MCF 10A (cell line): ENCODE measurements at places on chromosomes 13 and 19. TPM values are rescaled to one million over a fixed set of nuclear protein-coding genes. Genes with fewer than 3 reads are reported as not detected.

GRCh38 chr19:45419396-45419795 lies 4.3 kb downstream of the ERCC1 start:
- DNase-seq = no peak

GRCh38 chr13:45055902-45056648 lies 64.2 kb upstream of the GTF2F2 start:
- DNase-seq = peak; percentile 93

GRCh38 chr13:44904967-44905366 lies 84.3 kb downstream of the NUFIP1 start:
- DNase-seq = peak; percentile 38

DNA sequence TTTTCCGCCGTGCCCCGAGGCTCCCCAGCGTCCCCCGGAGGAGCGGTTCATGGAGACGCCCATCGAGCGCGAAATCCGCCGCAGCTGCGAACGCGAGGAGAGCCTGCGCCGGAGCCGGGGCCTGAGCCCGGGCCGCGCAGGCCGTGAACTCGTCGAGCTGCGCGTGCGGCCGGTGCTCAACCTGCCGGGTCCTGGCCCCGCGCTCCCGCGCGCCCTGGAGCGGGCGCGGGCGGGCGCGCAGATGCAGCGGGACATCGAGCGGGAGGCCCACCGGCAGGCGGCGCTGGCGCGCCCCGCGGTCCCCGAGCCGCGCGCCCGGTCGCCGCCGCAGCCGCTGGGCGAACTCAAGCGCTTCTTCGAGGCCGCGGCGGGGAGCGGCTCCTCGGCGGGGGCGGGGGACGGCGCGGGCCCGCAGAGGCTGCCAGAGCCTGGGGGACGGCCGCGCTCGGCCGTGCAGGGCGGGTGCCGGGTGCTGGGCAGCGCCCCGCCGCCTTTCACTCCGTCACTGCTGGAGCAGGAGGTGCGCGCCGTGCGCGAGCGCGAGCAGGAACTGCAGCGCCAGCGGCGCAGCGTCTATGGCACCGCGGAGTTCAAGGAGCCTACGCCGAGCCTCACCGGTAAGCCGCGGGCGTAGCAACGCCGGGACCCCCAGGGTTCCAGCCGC lies 807 bp downstream of the MISP3 start:
- peak; percentile 71 for DNase-seq

- DNase-seq = no peak
Measured at GRCh38 chr19:17491287-17491686, 20.2 kb upstream of the PGLS start.

GRCh38 chr13:33347861-33348260 lies 62.3 kb upstream of the STARD13 start:
- DNase-seq = no peak

DNA sequence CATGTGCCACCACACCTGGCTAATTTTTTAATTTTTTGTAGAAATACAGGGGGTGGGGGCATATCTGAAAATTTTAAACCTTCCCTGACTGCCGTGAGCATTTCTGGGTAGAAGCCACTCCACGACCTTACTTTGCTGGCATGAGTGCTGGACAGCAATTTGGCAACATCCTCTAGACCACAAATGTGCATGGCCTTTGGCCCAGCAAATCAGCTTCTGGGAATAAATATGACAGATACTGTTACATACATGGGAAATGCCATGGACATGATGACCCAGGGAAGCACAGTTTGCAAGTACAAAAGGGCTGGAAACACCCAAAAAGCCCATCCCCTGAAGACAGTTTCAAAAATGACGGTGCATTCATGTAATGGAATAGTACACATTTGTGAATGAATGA lies 3.2 kb upstream of the PVR start:
- peak; percentile 95 for DNase-seq

- no peak for DNase-seq
Measured at GRCh38 chr13:73876323-73876722, 257.9 kb downstream of the KLF12 start.

- no peak for DNase-seq
Measured at GRCh38 chr13:79227418-79227817, 178.6 kb downstream of the RBM26 start.

DNA sequence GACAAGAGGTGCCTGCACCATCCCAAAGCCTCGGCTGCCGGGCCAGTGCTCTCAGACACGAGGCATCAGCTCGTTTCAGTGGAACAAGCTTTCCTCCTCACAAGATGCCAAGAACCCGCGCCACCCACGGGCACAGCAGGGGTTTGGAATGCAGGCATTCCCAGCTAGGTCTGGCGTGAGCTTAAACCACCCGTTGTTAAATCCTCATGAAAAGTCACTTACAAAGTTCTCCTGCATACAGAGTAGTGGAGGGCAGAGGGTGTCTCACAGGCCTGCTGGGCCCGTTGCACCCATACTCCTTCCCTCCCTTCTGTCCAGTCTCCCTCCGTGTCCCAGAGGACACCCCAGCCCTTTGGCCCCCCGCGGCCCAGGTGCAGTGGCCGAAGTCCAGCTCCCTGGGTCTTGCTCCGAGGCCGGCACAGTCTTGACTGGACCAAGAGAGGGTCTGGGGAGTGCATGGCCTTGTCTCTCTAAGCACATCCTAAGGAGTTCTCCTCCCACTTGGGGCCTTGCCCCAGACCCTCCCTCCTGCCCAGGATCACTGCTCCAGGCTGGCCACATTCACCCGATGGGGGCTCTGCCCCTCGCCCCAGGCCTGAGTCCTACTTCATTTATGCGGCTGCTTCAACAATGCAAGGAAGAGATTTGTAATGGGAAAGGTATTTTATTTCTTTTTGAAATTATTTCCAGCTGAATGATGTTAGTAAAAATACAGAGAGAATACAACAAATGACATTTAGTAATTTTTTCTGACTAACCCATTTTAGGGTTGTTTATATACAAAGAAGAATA lies 35.2 kb upstream of the GRTP1 start:
- DNase-seq = no peak

DNA sequence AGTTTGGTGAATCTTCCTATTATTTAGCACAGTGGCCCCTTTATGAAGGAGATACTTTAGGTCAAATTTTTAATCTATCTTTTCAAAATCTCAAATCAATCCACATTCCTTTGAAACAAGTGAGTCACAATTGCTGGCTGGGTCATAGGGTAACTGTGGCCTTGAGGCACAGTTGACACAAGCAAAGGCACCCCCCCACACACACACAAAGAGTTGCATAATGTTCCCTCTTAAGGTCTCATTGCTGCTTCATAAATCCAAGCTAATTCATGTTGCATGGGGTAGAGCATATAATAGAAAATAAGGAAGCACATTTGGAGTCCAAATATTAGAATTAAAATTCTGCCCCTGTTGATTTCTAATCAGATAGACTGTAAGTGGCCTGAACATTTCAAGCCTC lies 171.5 kb downstream of the DLEU7 start:
- peak; percentile 63 for DNase-seq

DNA sequence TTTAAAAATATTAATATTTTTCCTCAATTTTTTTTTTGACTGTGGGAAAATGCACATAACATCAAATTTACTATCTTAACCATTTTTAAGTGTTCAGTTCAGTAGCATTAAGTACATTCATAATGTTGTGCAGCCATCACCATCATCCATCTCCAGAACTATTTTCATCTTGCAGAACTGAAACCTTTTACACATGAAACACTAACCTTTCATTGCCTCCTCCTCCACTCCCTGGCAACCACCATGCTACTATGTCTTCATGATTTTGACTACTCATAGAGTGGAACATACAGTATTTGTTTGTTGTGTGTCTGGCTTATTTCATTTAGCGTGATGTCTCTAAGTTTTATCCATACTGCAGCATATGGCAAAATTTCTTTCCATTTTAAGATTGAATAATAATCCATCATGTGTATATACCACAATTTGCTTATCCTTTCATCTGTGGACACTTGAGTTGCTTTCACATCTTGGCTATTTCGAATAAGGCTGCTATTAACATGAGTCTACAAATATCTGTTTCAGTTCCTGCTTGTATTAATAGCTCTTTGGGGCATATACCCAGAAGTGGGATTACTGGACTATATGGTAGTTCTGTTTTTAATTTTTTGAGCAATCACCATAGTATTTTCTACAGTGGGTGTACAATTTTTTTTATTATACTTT lies 376.4 kb downstream of the MTUS2 start:
- no peak for DNase-seq

- DNase-seq = no peak
Measured at GRCh38 chr13:33349986-33350826, 64.7 kb upstream of the STARD13 start.

The PSG1 gene
- total RNA-seq = not detected in 2 replicates

The LGALS14 gene
- total RNA-seq = not detected in 2 replicates

The SMIM7 gene
- total RNA-seq = 69.3 and 81.8 TPM in 2 replicates

The CACNA1A gene
- total RNA-seq = 0.27 TPM in 1 of 2 replicates, not detected in the other

The VSTM1 gene
- not detected in 2 replicates for total RNA-seq

The ZNF132 gene
- not detected in 2 replicates for total RNA-seq
